ENCODE measurements at places on chromosomes 2 and 18.

DNA sequence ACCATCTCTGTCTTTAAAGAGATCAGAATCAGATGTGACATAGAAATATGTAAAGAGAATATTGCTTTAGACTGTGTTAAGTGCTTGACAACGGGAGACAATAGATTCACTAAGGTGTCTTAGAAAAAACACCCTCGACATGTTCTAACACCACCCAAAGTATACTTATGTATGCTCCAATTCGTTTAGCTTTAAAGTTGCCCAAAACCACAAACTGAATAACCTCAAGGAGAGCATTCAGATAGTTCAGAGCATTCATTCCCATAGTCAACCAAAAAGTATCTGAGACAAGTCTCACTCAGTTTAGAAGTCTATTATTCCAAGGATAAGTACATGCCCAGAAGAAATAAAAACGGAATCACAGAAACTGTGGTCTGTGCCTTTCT is 96.4 kb downstream of the KYNU start:
- no peak for DNase-seq

DNA sequence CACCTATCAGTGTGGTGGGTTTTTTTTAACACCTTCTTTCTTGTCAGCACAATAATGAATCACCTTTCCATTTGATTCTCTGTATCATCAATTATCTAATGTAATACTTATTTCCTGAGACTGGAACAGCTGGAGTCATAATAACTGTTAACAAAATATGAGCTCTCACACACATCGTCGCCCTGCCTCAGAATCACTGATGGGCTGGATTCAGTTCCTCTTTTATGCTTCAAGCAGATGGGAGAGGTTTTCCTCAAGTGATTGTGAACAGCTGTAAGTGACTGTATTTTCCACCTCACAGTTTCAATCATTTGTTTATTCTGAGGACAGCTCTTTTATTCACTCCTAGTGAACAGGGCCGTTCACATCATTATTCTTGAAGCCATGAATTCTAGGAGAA is 330.2 kb downstream of the DSC3 start:
- DNase-seq, result no peak

DNA sequence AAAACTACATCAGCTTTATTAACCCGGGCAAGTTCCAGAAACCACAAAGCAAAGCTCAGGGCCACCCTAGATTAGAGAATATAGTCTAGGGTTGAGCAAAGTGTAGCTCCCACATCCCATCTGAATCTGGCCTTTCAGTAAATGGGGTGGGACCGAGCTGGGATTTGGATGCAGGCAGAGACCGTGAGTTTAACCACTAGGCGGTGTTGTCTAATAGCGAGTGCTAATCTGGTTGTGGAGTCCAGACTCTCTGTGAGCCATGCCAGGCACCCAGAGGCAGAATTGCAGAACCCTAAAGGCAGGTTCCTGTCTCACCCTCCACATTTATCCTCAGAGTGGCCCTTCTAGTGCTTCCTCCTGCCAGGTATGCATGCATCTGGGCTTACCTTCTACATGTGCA is 435.9 kb downstream of the TSN start:
- DNase-seq, result no peak

DNA sequence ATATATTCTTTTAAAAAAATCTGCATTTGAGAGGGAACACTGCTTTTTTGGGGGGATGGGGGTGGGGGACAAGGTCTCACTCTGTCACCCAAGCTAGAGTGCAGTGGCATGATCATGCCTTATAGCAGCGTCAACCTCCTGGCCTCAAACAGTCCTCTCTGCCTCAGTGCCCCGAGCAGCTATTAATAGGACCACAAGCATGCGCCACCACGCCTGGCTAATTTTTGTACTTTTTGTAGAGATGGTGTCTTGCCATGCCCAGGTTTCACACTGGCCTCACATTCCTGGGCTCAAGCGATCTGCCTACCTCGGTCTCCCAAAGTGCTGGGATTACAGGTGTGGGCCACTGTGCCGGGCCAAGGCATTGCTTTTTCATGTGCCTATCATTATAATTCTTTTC is 154.2 kb downstream of the ATAD2B start:
- DNase-seq, result no peak

GRCh38 chr2:181065458-181065857 is 85.1 kb downstream of the UBE2E3 start:
- DNase-seq, result no peak

DNA sequence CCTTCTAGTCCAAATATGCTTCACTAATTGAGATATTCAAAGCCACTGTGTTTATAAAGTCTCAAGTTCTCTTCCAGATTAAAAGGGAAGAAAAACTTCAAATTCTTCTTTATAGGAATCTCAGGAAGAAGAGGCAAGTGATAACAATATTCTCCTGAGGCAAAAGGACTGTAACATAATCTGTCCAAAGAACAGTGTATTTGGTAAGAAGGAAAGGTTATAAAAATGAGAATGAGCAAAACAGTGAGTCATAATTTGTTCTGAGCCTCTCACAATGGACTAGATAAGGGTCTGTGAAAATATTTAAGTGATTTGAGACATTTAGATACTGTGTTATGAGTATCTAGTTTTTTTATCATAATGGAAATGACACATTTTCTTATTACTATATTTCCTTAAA is 44.3 kb downstream of the SNRPD1 start:
- DNase-seq, result no peak
